ENCODE measurements at places on chromosomes 4 and X. TPM values are rescaled to one million over a fixed set of nuclear protein-coding genes. Genes with fewer than 3 reads are reported as not detected.

Gene CLIC2
- total RNA-seq, result 9.1 TPM

Gene SPIN2A
- 0.26 TPM for total RNA-seq

Gene METTL14
- 32.2 TPM for total RNA-seq

Gene NEXMIF
- 0.06 TPM for total RNA-seq

DNA sequence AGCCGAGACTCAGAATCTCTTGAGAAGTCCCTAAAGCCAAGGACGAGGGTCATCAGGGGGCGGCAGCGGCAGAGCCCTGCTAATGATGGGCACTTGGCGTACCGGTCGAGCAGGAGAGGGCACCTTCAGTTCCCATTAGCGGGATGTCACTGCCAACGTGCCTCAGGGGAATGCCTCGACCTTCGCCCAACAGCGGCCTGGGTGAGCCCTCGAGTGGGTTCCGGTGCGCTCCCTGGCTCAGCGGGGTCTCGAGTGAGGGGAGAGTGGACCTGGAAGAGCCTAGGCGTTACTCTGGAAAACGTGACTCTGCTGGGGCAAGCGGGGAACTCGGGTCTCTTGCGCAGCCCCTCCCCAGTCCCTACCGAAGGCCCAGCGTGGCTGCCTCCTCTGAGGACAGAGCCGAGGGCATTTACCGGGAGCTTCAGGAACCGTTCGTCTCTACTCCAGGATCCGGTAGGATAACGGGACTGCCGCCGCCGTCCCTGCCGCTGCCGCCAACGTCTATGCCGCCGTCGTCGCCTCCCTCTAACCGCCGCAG, 36.9 kb downstream of the PGRMC1 start:
- no peak for DNase-seq

Gene PPP4R3C
- not detected for total RNA-seq

Gene PABPC4L
- 0.93 TPM for total RNA-seq

DNA sequence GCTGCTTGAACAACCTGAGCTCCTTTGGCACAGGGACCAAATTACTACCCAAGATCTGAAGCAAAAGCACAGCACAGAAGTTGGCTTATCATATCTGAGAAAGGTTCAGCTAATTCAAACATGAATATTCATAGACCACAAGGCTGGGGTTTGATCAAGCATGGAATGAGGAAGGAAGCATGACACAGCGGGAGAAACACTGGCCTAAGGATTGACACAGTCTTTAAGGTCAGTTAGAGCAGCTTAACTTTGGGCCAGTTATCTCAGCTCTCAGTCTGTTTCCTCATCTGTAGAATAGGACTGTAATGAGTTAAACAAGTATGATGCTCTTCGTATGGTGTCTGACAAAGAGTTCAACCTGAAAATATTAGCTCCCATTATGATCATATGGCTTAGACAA, 88.5 kb upstream of the CBR4 start:
- no peak for DNase-seq

- no peak for DNase-seq
Observed at GRCh38 chr4:113179996-113180395, 130.5 kb downstream of the ANK2 start.

DNA sequence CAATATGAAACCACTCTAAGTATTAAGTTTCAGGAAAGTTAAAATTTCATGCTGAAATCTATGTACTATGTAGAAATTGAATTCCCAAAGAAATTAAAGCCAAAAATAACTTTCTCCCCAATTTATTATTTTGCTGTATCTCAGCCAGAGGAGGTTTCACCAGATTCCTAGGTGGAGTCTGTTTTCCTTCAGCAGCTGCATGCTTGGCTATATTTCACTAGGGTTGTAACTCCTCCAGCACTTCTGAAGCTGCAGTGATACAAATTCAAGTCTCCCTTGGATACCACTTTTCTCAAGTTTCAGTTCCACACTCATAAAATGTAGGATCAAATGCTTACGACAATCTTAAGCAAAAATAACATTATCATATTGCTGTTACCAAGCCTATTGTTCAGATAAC, 41.2 kb upstream of the ZC4H2 start:
- DNase-seq, result no peak

DNA sequence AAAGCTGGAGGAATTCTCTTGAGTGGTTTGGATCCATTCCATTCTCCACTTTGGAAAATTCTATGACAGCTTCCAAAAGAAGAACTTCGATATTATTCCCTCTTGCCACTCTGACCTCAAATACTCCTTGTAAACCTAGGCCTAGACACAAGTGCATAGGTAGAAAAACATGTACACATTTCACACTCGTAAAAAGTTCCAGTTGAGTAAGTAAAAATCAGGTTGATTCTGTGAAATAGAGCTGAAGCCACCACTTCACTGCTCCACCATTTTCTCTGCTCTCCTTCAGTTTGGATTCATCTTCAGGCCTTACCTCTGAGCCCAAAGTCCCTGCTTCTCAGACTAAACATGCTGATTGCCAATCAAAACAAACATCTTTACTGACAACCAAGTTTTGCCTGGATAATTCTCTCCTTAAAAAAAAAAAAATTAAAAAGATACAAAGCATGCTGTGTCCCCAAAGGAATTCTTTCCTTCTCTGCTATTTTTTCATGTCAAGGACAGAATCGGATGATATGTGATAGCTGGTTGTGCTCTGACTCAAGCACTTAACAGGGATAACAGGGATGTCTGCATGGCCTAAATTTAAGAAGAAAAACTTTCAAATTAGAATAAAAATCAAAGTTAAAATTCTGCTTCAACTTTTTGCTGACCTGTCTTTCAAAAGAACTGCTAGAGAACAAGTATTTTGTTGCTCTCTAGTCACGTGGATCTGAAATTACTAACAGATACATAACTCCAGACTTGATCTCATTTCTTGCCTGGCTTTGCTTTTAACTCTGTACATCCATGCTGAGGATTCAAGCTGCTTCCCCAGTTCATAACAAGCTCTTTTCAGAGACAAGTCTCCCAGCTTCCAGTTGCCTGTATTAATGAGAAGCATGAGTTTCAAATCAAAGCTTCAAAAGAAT, 420.9 kb upstream of the INTU start:
- no peak for DNase-seq

GRCh38 chr4:7157666-7158065, 34.7 kb upstream of the SORCS2 start:
- DNase-seq, result no peak

GRCh38 chr4:76850010-76850441, 47.9 kb downstream of the SOWAHB start:
- no peak for DNase-seq

GRCh38 chrX:23387550-23388184, 53.0 kb downstream of the PTCHD1 start:
- DNase-seq, result no peak

GRCh38 chrX:148664171-148664570, 163.8 kb downstream of the AFF2 start:
- DNase-seq, result no peak

- DNase-seq, result no peak
Observed at GRCh38 chr4:137156054-137156453, 376.2 kb downstream of the PCDH18 start.

GRCh38 chr4:24794480-24794879, 893 bp upstream of the SOD3 start:
- peak; percentile 32 for DNase-seq

- DNase-seq, result no peak
Observed at GRCh38 chr4:67019686-67020437, 525.4 kb downstream of the CENPC start.

Gene C4orf51
- not detected for total RNA-seq

DNA sequence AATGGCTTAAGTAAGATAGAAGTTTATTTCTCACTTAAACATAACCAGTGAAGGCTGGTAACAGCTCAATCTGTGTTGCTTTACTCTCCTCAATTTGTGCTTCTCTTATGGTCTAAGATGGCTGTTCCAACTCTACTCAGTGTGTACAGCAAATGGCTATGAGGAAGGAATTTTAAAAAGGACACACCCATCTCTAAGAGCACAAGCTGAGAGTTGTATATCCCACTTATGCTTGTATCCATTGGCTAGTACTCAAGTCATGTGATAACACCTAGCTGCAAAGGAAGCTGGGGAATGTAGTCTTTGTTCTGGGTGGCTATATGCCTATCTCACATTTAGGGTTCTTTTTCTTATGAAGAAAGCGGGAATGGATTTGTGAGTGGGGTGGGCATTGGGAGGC, 63.3 kb downstream of the GPAT3 start:
- DNase-seq, result no peak

DNA sequence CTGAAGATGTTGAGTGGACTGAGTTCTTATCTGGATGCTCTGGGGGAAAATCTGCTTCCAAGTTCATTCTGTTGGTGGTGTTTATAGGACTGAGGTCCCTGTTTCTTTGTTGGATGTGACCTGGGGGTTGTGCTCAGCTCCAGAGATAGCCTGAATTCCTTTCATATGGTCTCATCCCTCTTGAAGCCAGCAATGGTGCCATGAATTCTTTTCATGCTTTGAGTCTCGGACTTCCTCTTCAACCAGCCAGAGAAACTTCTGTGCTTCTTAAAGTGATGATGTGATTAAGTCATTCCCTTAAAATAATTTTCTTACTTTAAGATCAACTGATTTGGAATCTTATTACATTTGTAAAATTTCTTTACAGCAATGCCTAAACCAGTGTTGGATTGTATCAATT, 233.8 kb upstream of the UGT8 start:
- peak; percentile 34 for DNase-seq

DNA sequence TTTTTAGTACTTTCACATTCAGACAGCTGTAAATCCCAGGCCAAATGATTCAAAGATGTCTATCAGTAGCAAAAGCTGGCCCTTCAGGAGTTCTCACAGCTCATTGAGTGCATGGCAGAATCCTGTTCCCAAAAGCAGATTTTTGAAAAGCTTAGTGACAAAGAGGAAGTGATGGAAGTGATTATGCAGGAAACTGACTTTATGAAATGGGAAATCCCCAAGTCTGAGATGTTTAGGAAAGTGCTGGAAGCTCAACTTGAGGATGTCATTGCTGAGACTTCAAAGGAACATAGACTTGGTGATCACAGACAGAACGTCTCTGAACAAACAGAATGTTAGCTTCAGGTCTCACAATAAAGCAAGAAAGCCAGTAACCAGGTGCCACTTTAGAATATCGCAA, 51.0 kb upstream of the CFAP47 start:
- no peak for DNase-seq

- DNase-seq, result no peak
Observed at GRCh38 chr4:74692972-74693371, 101.4 kb downstream of the BTC start.

DNA sequence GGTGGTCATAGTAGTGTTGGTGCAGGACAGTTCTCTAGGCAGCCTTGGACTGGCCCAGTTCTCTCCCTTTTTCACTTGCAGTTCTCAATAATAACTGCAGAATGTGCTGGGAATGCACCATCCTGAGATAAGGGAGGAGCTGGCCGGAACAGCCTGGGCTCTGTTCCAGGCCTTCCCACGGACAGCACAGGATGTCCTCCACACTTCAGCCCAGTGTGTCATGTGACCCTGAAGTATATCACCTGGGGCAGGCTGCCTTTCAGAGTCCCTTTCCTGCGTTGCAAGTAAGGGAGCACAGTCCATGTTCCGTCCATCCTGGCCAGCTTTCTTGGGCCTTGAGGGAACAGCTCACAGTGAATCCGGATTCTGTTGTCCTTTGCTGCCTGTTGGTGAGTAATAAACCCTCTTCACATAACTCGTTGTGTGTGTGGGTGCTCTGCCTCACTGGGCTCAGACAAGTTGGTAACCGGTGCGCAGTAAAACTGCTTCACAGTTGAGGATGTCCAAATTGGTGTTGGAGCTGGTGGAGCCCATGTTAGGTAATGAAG, 32.3 kb upstream of the BBS12 start:
- peak; percentile 64 for DNase-seq

Gene SRPX
- total RNA-seq, result 34.8 TPM

DNA sequence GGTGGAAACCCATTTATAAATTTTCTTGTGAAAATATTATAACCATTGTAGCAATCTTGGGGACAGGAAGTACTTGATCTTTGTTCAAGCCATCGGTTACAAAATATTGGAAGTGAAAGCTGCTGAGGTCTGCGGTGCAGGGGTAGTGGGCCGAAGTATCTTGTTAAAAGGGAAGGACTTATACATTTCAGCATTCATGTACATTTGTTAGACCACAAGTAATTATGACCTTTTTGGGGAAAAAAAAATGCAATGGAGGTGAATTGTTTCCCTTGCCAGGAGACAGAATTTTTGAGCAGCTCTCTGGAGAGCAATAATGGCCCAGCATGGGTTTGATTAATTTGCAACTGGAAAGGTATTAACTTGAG, 121.3 kb downstream of the EGF start:
- DNase-seq, result no peak

DNA sequence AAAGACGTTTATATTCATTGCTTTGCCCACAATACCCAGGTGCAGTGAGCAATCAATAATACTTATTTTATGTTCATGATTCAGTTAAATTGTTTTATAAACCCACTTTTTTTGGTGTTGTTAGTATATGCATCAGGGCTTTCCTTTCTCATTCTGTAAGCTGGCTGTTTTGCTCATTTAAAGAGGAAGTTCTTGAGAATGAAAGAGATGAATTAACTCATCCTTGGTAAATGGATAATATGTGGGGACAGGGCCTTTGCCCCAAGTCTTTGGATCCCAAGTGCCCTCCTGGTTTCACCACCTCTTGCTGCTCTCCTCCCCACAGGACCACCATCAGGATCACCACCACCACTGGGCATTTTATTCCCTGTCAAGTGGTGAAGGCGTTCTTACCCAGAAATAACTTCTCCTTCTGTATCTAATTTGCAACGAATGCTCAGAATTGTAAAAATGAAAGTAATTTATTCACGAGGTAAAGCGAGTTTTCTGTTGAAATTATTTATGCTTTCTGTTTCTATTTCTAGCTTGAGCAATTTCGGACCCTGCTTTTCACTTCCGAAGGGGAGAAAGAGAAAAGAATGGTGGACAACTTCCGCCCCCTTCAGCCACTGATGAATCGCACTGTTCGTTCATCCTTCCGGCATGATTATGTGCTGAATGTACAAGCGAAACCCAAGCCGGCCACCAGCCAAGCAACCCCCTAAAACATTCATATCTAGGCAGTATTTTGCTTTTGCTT, 8.2 kb upstream of the ZRSR2 start:
- DNase-seq, result no peak

Gene ADH1B
- total RNA-seq, result 20.9 TPM

- no peak for DNase-seq
Observed at GRCh38 chrX:2592279-2592678, 91.5 kb upstream of the DHRSX start.

Gene PDE5A
- 6.5 TPM for total RNA-seq

DNA sequence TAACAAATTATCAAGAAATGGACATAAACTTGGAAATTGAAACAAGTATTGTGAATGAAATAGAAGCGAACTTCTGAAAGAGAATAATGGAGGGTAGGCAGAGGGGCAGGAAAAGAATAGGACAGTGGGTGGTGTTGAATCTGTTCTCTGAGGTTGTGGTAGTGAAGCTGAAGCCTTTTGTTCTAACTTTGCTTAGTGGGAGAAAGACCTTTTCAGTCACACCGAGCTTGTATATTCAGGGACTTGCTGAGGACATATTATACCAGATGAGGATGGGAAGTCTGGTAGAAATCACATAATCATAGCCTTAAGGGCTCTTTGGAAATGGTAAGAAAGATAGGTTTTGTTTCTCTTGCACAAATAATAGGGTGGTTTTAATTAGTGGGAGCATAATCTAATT, 115.4 kb upstream of the NDST4 start:
- DNase-seq, result no peak

- no peak for DNase-seq
Observed at GRCh38 chr4:17063888-17064287, 165.4 kb upstream of the LDB2 start.

Gene RRAGB
- 12.8 TPM for total RNA-seq

GRCh38 chr4:5044341-5044740, 6.9 kb upstream of the STK32B start:
- no peak for DNase-seq

Gene QDPR
- 64.1 TPM for total RNA-seq

- no peak for DNase-seq
Observed at GRCh38 chrX:19593690-19594089, 78.4 kb upstream of the MAP3K15 start.

Gene CCDC120
- total RNA-seq, result 0.85 TPM

Gene NXF3
- total RNA-seq, result not detected

Gene DAPP1
- total RNA-seq, result not detected

Measured in heart right ventricle (tissue), 16 donors.